ENCODE measurements at places on chromosomes 7 and 10.

DNA sequence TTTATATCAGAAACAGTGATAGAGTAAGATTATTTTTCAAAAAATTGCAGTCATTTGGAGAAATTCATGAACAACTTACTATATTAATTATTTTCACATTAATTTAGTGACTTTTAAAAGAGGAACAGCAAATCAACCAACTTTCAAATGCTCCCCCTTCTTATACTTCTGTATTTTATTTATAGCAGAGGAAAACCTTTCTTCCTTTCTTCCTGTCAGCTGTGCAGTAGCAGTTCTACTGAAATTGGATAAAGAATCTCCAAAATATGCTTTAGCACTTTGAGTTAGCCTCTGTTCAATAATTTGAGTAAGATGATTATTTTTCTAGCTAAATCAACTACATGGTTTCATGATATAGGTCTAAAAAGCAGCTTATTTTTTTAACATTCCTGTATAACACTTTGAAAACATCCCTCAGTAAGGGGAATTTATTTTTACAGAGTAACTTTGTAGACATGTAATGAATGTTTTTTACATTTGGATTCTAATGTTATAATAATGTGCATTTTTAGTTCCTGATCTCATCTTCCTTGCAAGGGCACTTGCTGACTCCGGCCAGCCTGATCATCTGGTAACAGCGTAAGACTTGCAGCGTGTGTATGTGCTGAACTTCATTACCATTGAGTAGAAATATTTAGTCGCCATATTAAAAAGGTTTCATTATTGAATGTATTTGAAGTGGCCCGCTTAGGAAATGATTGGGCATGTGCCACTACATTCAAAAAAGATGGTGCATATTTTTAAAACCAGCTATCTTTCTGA is 158.3 kb upstream of the HDAC9 start:
- no peak for DNase-seq

- no peak for DNase-seq
These were observed 1111.0 kb downstream of the XPNPEP1 start for GRCh38 chr10:108812296-108812695.

GRCh38 chr7:19066170-19066569 is 51.3 kb downstream of the TWIST1 start:
- DNase-seq: no peak

- DNase-seq: no peak
These were observed 72.6 kb upstream of the PDLIM1 start for GRCh38 chr10:95363303-95363912.

DNA sequence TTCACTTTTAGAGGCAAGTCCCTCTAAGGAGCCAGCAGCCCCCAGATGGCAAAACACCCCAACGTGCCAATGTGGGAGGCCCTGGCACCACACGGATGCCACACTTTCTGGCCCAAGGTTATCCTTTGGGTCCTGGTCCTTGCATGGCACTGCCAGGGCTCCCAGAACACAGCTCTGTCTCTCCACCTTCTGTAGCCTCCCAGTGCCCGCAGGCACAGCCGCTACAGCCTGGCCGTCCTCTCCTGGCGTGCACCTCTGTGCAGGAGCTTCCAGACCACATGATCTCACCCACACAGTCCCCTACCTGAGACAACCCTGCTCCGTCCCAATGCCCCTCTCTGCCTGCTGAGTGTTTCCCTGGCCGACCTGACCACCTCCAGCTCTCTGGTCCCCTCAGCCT is 215.0 kb downstream of the TNS3 start:
- DNase-seq: no peak

GRCh38 chr10:13915710-13916109 is 328.9 kb downstream of the PRPF18 start:
- DNase-seq: no peak

DNA sequence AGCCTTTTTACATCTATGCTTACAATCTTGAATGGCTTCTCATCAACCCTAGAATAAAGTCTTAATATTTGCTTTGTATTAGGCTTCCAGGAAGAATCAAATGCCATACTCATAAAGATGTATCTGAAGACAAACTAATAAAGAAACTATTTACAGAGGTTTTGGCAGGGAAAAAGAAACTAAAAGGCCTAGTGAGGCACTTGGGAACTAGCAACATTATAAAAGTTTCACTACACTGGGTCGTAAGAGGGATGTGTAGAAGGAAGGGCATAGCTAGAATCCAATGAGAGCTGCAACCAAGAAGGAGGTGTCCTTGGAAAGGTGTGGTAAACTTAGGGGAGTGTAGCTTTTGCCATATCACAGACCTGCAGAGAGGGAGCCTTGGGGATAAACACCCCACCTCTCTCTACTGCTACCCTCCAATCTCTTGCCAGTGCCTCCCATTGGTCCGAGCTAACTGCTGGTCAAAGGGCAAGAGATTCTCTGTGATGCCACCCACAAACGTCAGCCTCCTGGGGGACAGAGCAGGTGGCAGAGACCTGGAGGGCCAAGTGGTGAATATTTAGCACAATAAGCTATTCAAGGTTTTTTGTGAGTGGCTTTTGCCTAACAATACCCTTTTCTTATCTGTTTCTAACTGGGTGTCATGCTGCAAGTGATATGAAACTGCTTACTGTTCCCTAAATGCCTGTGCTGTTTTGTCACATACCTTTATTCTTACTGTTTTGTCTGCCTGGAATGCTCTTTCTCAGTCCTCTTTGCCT is 60.7 kb downstream of the CPED1 start:
- DNase-seq: no peak

All from stimulated activated CD4-positive, alpha-beta T cell treated with anti-CD3 and anti-CD28 coated beads, Interleukin-4, amount 100 ng/mL, for 1 hour (primary cell).